NCI-H1436 treated with DMSO at 0.1 percent for 48 hours (cell line): ENCODE measurements at places on chromosomes 6 and 20.

DNA sequence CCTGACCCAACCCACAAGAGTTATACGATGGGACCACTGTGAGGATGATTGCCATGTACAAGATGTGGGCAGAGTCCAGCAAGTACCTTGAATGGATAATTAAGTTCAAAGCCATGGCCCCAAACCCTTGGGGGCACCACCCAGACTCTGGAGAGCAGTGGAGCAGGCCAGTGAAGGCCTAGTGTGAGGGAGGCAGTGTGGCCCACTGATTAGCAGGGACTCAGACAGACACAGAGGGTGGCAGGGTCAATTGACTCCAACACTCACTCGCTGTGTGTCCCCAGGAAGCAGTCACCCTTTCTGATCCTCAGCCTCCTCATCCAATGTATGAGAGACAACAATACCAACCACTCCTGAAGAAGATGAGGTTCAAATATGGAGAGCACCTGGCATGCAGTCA is 1.7 kb upstream of the BPIFA1 start:
- DNase-seq: no peak

DNA sequence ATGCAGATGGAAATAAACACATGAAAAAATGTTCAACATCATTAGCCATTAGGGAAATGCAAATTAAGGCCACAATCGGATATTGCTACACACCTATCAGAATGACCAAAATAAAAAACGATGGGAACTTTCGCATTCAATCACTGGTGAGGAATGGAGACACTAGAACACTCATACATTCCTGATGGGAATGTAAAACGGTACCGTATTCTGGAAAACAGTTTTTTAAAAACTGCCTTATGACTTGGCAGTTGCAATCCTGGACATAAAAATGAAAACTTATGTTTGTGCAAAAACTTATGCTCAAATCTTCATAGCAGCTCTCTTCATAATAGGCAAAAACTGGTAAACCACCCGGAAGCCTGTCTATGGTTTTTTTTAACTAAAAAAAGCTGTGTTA is 146.0 kb downstream of the CEBPB start:
- DNase-seq: no peak

- no peak for DNase-seq
Measured at GRCh38 chr20:54148947-54149764, 24.6 kb downstream of the CYP24A1 start.

GRCh38 chr6:110816677-110817076 is 1.4 kb upstream of the CDK19 start:
- DNase-seq: no peak

GRCh38 chr6:155265843-155266535 is 2.2 kb downstream of the CLDN20 start:
- DNase-seq: no peak

DNA sequence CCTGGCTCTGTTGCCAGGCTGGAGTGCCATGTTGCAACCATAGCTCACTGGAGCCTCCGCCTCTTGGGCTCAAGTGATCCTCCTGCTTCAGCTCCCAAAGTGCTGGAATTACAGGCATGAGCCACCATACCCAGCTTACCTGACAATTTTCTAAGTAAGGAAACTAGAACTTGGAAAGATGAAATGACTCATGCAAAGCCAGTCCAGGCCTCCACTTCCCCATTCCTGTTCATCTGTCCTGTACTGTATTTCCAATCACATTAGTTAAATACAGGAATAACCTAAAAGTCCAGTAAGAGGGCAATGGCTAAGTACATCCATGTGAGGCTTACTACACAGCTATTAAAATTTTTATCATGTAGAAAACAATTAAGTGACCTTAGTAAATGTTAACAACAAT is 8.3 kb upstream of the ADGB start:
- no peak for DNase-seq

GRCh38 chr20:10404023-10404628 is 29.9 kb downstream of the MKKS start:
- no peak for DNase-seq

DNA sequence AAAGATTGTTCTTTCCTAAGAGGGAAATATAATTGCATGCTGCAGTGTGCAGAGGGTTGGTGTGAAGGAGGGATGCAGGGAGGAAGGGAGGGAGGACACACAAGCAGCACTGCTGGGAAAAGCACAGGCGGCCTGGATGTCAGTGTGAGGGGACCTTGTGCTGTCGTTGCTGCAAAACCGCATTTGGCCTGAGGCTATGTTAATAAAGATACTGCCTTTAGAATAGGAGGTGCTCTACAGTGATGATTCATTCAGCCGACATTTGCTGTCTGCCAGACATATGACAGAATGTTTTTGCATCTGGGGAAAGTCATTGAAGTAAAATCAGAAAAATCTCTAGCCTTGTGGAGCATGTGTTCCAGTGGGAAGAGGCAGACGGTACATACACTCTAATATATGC is 50.5 kb upstream of the TRIM26 start:
- no peak for DNase-seq

DNA sequence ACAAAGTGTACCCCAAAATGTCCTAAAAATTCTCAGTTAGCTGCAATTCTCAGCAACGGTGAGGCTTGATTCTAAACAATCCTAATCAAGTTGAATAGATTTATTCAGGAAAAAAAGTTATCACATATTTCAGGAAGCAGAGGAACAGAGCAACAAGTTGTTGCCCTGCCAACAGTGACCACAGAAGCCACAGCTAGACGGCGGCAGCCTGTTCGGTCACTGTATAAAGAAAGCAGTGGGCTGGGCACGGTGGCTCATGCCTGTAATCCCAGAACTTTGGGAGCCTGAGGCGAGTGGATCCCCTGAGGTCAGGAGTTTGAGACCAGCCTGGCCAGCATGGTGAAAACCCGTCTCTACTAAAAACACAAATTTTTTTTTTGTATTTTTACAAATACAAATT is 171.2 kb upstream of the BMP5 start:
- DNase-seq: no peak
